ENCODE measurements at places on chromosomes 1 and 21.

DNA sequence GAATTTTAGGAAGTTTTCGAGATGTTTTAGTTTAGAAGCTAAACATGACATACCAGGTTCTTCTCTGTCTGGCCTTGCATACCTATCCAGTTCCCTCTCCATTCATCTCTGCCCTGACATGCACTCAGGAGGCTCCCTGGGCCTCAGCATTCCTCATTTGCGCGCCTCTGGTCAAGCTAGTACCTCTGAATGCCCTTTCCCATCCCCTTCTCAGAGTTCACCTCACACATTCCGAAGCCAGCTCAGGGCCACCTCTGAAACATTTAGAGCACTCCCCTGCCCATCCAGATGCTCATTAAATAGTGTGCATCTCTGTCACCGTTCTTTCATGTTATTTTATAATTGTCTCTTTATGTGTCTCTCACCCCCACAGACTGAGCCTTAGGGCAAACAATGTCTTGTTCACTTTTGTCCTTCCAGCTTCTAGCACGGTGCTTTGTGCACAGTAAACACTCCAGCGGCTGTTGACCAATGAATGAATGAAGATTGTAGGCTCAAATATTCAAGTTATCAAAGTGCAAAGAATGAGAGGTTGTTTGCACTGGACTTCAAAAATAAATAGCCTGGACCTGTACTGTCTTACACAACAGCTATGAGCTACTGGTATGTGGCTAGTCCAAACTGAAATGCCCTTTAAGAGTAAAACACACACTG, 1.2 kb upstream of the DHCR24 start:
- peak; percentile 45 for DNase-seq

- no peak for DNase-seq
These were observed 32.5 kb upstream of the TSPAN2 start for GRCh38 chr1:115121793-115122192.

- no peak for DNase-seq
These were observed 206.0 kb downstream of the CAMTA1 start for GRCh38 chr1:6991266-6991665.

- DNase-seq, result no peak
These were observed 152.0 kb downstream of the ZSCAN20 start for GRCh38 chr1:33624261-33624990.

DNA sequence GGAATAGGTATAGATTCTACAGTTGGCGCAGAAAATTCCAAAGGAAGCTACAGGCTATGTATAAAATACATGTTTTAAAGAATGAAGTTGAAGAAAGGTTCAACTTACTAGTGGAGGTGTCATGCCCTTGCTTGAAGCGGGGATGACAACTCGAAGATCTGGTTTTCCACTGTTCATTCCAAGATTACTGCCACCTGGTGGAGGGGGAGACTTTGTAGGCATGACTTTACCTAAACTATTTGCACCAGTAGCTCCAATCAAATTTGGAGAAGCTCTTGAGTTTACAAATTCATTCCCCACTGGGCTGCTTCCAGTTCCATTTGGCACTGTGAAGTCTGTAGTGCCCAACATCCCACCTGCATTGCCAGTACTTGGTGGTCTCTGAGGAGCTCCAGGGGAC, 81.7 kb downstream of the AXDND1 start:
- DNase-seq, result no peak

DNA sequence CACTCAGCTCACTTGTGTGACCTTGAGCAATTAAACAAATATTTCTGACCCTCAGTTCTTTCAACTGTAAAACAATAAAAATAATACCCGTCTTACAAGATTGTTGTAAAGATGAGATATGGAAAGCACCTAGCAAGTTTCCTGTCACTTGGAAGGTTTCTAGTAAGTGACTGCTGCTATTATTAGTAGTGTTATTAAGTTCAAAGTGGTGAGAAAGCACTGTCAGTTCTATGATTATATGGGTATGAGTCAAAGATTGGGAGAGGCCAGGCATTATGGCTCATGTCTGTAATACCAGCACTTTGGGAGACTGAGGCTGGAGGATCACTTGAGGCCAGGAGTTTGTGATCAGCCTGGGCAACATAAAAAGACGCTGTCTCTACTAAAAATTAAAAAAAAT, 145.4 kb downstream of the C1orf21 start:
- DNase-seq, result no peak

DNA sequence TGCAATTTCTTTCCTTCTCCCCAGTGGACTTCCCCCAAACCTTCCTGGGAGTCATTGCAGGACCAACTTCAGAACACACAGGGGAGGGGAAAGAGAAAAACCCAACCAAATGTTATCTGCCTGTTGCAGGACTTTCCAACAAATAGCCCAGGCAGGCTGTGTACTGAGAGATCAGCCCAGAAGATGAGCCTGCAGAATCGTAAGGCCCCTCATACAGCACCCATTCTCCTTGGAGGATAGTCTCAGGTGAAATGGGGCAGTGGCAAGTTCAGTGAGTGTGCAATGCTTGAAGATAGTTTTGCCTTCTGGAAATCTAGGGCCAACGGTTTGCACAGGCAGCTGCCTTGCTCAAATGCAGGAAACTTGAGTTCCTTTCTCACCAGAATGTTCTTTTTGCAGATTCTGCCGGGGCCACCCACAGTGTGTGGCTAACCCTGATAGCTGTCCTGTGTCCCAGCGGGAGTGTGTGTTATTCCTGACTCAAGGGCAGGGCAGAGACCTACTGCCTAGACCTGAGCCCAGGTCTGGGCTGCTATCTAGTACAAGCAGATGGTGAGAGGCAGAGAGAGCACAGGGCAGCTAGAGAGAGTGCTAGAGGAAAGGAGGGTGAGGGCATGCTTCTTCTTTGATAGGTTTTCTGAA, 48.8 kb downstream of the GADD45A start:
- no peak for DNase-seq

DNA sequence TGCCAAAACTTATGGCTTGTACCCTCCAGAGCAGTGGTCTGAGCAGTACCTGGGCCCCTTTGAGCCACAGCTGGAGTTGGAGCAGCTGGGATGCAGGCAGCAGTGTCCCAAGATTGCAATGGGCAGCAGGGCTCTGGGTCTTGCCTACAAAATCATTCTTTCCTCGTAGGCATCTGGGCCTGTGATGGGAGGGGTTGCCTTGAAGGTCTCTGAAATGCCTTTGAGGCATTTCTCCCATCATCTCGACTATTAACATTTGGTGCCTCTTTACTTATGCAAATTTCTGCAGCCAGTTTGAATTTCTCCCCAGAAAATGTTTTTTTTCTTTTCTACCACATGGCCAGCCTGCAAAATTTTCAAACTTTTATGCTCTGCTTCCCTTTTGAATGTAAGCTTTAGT, 31.0 kb upstream of the TSPAN2 start:
- no peak for DNase-seq

- DNase-seq, result no peak
These were observed 76.1 kb downstream of the AGO3 start for GRCh38 chr1:36006941-36007500.

DNA sequence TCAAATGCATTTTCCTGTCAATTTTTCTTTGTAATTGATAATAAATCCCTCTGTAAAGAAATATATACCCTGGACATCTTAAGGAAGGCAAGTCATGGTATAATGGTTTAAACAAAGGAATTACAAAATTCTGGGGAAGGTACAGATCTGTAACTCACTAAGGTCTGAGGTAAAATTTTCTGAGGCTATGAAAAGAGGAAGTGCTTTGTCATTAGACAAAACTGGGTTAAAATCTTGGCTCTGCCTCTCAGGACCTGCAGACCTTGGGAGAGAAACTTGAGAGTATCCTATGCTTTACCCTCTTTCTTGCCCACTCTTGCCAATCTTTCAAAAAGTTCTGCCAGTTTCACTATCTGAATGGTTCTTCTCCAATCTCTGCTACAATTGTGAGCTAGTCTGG, 26.8 kb upstream of the BEND5 start:
- DNase-seq, result no peak

DNA sequence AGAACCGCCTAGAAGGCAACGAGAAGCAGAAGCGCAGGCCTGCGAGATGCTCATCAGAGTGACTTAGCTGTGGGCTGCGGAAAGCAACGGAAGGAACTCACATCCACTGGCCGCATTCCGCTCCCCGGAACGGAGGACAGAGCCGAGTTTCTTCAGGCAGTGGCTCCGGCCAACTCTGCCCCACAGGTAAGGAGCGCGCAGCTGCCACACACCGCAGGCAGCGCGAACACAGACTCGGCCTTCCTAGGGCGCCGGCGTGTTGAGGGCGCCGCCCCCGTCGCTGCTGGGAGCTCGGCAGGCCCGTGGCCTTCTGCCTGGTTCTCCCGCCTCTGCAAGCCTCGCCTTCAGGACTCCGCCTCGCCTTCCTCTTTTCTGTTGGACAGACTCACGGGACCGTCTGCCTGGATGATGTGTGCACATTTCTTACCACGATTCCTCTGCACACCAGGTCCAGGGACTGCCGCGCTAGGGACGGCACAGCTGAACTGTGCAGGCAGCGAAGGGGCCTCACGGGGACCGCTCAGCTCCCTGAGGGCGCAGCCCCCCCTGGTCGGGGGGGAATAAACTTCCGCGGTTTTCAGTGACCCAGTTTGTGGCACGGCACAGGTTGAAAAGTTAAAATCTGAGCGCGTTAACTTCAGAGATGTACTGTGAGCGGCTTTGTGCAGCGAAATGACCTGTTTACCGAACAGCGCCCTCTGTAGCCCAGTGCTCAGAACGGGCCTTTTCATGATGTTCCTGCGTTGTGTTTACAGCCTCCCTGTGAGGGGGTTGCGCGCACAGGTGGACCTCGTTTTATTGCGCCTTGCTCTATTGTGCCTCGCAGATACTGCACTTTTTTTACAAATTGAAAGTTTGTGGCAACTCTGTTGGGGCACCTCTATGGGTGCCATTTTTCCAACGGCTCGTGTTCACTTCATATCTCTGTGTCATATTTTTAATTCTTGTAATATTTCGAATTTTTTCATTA, 15.8 kb downstream of the TCP10L start:
- peak; percentile 90 for DNase-seq

GRCh38 chr1:151661751-151662150, 49.9 kb downstream of the SNX27 start:
- DNase-seq, result no peak

- no peak for DNase-seq
These were observed 22.2 kb upstream of the ITPKB start for GRCh38 chr1:226761322-226761721.

DNA sequence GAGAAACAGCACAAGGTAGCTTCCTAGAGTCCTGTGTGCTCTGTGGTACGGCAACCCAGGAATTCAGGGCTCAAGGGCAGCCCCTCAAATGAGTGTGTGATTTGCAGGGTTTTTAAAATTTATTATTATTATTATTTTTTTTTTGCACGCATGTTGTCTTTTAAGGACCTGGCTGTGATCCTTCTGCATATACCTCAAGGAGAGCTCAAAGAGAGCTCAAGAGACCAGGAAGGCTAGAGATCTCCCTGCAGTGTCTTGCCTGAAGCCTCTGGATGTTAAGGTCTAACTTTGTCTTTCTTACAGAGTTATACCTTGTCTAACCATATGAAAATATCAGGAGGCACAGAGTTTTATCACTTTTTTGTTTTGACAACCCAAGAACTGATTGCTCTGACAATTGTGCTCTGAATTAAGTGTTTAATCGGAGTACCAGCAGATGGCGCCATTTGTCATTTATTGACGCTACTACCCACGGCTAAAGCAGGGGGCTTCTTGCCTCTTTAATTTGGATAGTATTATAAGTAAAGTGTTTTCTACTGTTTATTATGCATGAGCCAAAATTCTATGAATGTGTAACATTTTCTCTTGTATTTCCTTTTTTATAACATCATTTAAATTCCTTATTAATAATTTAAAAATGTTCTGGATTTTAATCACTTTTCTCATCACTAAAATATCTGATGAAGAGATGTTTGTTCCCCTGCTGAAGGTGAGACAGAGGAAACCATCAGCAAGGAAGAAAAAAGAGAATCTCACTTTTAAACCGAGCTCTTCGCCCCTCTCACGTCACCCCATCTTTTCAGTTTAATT, 35.8 kb upstream of the LMO4 start:
- peak; percentile 73 for DNase-seq

GRCh38 chr1:150964164-150964489, 10.5 kb downstream of the CERS2 start:
- DNase-seq, result no peak

- DNase-seq, result no peak
These were observed 145.8 kb upstream of the SNX7 start for GRCh38 chr1:98515744-98516143.

- no peak for DNase-seq
These were observed 129.8 kb upstream of the PRDX6 start for GRCh38 chr1:173347282-173347818.

DNA sequence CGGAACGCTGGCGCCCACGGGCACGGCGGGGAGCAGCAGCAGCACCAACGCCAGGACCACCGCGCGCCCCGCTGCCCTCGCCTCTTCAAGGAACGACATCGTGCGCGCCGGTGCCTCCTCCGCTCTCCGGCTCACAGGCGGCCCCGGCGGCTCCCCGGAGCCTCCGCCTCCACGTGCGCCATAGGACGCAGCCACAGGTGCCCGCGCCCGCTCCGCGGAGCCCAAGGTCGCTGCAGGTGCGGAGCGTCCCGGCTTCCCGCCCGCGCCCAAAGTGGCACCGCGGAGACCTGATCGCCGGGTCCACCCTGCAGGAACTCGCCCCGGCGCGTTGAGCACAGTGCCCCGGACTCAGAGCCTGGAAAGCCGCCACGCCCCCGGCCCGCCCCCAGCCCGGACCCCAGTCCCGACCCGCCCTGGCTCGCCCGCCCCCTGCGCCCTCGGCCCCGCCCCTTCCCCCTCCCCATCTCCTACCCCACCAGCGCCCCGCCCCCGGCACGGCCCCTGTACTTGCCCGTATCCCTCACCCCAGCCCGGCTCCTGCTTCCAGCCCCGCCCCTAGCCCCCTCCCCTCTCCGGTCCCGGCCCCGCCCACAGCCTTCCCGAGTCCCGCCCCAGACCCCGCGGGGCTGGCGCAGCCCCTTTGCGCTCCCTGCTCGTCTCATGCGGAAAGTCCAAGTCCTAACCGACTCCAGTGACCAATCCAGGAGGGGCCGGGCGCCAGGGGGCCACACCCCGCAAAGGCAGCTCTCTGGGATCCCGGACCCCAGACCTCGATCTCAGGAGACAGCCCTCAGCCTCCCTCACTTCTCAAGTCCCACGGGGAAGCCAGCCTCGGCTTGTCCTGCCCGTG, at the start of gene MEGF6:
Gene MEGF6 (minus strand): TSS at position 339 of the 850 bp plus-strand sequence. CDS start 240 bp downstream, at position 99.
- peak; percentile 82 for DNase-seq

DNA sequence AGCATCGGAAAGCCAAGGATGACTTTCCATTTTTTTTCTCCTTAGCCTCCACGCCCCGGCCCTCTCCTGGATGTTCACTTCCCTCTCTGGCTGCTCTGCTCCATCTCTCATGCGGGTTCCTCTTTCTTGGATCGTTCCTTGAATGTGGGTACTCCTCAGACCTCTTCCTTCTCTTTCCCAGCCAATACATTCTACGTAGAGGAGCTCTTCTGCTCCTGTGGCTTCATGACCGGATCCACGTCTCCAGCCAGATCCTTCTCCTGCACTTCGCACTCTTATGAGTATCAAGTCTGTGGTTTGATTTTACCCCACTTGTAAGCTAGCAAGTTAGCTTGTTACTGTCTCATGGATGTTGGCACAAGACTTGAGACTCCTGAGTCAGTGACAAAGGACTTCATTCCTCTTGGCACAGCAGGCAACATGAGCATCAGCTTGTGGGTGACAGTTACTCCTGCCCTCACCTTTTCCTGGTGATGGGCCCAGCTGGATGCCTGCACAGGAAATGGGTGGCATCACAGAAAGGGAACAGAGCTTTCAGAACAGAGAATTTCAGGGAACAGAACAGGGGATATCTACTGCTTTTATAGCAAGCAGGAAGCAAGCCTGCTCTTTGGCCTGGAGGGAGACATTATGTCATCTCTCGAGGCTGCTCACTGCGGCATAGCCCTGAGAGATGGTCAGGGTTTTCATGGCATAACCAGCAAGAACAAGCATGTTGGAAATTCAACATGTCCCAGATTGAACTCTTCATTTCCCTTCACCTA, 100.1 kb upstream of the KIF26B start:
- no peak for DNase-seq

All from NCI-H345 (cell line).